H9 (cell line): ENCODE measurements at places on chromosomes 16 and 17.

DNA sequence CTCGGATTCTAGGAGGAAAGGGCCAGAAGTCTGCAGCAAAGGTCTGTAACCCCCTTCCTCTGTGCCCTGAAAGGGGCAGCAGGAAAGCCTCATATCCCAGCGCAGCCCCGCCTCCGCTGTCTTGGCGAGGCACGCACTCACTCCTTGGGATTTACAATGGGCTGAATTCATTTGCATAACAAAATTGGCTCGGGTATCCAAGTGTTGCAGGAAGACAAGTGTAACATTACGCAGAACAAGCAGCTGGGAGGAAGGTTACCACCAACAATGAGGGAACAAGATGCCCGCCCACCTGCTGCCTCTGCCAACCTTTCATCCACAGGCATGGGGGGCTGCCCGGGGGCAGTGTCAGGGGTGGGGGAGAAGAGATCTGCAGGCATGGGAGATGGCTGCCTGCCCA lies 130.4 kb downstream of the MRM1 start:
- DNase-seq: peak; percentile 91

DNA sequence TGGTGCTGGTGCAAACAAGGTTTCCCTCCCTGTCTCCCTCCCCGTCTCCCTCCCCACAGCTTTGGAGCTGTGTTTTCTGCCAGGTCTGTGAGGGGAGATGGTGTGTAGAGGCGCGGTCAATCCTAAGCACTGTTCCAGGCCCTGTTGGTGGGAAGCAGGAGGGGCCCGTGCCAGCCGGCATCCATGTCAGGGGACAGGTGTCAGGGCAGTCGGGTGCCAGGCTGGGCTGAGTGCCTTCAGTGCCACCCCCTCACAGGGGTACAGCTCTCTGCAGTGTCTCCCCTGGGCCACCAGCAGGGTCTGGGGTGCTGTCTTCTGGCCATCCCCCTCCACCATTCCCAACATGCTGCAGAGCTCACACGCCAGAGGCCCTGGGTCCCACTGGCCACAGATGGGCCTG lies 73.6 kb downstream of the KLHDC4 start:
- no peak for DNase-seq

DNA sequence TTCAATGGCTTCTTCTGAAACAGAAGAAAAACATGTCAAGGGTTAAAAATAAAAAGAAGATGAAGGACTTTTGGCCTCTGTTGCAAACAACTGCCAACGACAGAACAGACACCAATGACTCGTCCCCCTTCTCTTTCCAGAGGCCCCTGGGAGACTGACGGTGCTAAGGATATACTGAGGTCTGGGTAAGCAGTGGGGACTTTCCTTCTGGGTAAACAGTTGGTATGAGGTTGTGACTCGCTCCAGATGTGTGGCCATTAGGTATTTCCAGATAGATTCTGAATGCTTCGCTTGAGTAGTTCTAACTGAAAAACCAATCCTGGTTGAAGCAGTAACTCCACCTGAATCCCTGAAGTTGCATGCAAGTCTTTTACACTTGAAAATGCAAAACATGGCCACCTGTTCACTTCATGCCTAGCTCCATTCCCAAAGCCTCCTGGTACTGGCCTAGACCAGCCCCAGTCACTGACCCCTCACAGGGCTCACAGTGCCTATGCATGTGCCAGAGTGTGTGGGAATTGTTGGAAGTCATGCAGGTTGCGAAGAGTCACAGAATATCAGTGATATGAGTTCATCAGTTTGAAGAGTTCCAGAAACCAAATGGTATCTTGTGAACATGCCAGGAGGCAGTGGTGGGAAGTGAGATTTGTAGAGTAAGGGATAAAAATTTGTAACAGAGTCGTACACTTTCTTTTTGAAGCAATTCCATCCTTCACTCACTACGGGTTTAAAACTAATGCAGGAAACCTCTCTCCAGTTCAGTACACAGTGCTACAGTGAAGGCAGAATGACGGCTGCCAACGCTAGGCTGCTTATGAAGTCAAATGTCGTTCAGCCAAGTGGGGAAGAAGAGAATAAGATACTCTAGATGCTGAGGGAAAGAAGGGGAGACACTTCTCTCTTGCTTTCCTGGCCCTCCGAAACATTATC lies 217.8 kb downstream of the ZFHX3 start:
- no peak for DNase-seq

DNA sequence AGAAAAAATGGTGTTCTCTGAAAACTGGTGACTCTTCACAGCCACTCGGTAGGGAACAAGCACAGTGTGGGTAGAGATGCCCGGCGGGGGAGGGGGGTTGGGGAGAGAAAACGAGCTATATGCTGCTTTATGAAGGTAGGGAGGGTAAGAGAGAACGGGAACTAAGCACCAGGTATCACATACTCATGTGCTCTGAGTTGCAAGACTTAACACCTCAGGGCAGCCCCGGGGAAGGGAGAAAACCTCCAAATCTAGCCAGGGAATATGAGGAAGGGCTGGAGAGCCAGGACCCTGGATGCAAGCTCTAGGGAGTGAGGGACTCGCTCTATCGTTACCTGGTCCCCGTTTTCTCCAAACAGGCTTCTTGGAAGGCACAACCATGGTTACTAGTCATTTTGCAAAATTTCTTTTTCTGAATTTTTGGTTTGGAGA lies 35.3 kb downstream of the HIC1 start:
- DNase-seq: no peak

DNA sequence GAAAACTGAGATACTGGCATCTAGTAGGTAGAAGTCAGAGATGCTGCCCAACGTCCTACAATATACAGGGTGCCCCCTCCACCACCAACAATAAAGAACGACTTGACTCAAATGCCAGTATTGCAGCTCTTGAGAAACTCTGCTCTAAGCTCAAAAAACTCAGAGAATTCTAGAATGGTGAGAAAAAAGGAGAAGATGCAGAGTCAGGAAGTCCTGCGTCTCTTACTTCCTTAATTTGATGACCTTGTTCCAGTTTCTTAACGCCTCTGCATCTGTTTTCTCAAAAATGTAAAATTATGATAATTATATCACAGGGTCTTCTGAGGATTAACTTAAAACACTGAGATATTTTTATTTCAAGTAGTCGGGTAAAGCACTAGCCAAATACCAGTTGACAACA lies 1.7 kb upstream of the HSBP1 start:
- no peak for DNase-seq

GRCh38 chr16:68768175-68768574 lies 31.1 kb downstream of the CDH1 start:
- DNase-seq: no peak

DNA sequence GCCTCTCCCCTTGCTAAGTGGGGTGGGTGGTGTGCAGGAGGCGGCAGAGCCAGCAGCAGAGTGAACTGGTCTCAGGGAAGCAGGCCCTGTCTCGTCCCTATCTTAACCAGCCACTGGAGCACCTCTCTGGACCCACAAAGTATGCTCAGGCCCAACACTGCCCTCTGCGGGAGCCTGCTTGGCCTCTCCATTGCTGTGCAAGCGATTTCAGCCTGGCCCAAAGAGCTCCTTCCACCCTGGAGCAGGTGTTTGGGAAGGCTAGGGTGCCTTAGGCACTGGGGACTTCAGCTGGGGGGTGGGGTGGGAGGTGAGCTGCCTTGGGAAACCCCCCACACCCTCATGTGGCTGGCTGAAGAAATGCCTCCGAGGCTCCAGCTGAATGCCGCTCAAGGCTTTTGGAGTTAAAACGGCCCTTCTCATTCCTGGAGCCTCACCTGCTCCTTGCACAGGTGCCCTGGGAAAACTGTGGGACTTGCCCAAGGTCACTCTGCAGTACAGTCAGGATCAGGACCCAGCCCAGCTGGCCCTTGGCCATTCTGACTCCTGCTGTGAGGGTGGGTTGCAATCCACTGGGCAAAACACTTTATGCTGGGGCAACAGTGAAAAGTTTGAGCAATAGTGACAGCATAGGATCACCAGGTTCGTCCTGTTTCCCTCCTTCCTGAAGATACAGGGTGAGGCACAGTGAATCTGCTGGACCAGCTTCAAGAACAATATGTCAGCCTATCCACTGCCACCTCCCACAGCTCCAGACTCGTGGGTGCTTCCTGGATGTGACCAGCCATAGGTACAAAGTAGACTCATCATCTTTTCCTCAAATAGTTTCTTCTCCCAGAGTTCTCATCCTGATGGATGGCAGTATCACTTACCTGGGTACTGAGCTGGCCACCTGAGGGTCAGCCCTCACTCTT lies 5.9 kb upstream of the UBE2O start:
- peak; percentile 95 for DNase-seq

GRCh38 chr17:39399791-39400190 lies 1.6 kb downstream of the FBXL20 start:
- no peak for DNase-seq

GRCh38 chr16:13143551-13143950 lies 242.2 kb downstream of the SHISA9 start:
- DNase-seq: no peak

- peak; percentile 47 for DNase-seq
Measured at GRCh38 chr16:88934066-88934667, 42.8 kb downstream of the CBFA2T3 start.

- DNase-seq: peak; percentile 63
Measured at GRCh38 chr17:75345514-75346167, 56.4 kb upstream of the SLC25A19 start.

DNA sequence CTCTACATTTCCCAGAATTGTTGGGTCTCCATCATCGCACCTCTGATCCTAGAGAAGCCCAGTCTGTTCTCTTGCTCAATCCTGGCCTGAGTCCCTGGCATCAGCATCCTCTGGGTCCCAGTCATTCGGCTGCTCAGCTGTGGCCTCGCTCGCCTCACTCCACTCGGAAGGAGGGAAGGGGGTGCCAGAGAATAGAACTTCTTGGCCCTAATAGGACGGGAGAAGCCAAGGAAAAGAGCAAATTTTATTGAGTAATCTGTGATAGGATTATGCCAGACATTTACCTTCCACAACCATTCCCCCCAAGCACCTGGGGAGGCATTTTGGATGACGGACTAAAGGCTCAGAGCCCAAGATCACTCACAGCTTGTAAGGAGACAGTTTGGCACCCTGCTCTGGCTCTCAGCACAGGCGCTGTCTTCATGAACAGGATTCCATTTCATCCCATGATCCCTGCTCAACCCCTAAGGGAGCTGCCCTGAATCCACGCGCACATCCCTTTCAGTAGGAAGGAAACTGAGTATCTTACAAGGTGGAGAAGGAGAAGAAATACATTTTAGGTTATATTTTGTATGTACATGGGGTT lies 498 bp upstream of the CLEC10A start:
- no peak for DNase-seq

GRCh38 chr17:77354420-77354669 lies 213.6 kb downstream of the SEC14L1 start:
- no peak for DNase-seq

DNA sequence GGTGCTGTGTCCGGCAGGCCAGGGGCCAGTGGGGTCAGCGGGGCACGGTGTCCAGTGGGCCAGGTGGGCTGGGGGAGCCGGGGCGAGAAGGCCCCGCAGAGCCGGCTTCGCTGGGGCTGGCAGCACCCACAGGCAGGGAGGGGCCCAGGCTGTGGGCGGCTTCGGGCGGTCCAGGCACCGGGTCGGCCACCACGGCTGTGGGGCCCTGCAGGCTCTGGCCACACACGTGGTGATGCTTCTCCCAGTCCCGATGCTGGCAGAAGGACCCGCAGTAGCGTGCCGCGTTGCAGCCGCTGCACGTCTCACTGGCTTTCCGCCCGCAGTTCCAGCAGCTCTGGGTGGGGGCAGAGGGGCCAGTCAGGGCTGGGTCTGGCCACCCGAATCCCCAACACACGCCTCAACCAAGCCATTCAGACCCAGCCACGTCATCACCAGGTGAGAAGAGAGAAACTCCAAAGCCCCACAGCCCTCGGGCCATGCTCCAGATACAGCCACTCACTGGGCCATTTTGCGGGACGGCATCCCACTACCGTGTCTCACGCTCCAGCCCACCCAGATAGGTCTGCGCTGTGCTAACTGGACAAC lies 10.6 kb upstream of the PABPN1L start:
- no peak for DNase-seq

DNA sequence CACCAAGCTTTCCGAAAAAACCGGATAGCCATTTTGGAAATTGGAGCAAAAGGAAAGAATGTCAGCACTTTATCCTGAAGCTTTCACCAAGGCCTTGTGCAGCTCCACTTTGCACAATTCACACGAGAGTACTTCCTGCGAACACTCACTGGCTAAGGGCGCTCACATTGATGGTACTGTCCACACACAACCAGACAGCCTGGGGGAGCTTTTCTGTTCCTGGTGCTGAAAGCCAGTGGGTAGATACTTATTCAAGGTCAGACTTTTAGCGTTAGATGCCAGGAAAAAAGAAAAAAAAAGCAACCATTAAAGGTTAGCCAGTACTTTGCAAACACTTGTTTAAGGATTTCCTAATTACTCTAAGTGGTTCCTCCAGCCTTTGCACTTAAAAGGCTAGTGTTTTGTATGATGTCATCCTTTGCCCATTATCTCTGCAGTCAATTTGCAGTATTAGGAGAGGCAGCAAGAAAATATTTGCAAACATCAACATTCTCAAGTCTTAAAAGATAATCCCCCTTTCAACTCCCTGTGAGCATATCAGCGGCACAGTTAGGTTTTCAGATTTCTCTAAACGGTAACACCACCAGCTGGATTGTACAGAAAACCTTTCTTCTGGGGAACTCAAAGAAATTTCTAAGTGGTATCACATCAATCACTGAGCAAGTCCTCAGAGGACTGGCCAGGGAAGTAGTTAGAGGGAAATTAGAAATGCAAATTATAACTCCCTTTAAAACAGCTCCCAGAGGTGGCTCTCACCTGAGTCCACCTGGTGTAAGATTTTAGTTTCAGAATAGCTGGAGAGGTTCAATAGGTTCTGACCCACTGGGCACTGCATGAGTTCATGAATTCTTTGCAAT lies 243.4 kb upstream of the IRX5 start:
- no peak for DNase-seq

DNA sequence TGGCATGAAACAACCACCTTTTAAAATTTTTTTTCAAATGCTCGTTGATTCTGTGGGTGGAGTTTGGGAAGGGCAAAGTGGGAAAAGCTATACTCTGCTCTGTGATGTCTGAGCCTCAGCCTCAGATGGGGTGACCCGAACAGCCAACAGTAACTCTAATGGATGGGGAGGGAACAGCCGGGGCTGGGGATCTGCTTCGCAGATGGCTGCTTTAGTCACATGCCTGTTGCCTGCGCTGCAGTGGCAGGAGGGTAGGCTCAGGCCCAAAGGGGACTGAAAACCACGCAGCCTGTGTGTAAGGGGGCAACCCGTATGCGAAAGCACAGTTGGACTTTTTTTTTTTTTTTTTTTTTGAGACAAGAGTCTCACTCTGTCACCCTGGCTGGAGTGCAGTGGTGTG lies 14.9 kb upstream of the MAPK3 start:
- DNase-seq: no peak

DNA sequence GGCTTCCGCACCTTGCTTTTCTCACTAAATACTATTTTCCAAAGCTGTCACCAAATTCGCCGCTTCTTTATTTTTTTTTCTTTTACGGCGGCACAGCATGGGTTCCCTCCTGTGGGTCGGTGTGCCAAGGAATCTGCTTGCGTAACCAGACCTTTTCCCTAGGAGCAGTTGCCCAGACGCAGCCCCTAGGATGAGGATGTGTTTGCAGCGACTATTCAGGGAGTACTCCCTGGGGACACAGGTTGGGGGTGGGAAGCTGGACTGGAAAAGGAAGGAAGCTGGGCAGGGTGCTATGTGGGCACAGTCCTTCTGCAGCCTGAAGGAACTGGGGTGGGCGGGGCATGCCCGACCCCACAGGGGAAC lies 49.0 kb upstream of the ZCCHC14 start:
- no peak for DNase-seq

GRCh38 chr17:27354491-27355081 lies 60.7 kb downstream of the WSB1 start:
- no peak for DNase-seq
